ENCODE measurements at places on chromosomes 4 and X.

DNA sequence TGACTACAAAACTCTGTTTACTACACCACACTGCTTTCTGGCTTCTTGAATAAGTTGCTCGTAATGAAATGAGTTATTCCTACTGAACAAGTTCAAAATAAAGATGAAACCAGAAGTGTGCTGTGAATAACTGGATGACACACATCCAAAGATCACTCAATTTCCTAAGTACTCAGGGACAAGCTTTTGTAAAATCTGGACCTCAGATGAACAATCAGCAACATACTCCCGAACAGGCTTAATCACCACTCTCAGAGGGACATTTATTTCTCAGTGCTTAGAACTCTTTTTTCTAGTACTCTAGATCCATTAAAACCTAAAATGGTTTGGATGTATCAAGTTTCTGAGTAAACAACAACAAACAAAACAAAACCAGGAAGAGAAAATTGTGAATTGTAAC, 61.5 kb upstream of the EXOC1L start:
- no peak for DNase-seq

DNA sequence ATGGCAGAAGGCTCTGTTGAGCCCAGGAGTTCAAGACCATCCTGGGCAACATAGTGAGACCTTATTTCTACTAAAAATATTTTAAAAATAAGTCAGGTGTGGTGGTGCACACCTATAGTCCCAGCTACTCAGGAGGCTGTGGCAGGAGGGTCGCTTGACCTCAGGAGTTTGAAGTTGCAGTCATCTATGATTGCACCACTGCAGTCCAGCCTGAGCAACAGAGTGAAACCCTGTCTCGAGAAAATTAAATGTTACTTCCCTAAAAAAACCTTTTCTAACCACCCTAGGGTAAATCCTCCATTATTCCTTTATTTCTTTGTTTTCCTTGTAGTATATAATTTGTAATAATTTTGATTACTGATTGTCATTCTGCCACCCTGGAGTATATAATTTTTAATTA, 7.9 kb downstream of the FAM200B start:
- no peak for DNase-seq

DNA sequence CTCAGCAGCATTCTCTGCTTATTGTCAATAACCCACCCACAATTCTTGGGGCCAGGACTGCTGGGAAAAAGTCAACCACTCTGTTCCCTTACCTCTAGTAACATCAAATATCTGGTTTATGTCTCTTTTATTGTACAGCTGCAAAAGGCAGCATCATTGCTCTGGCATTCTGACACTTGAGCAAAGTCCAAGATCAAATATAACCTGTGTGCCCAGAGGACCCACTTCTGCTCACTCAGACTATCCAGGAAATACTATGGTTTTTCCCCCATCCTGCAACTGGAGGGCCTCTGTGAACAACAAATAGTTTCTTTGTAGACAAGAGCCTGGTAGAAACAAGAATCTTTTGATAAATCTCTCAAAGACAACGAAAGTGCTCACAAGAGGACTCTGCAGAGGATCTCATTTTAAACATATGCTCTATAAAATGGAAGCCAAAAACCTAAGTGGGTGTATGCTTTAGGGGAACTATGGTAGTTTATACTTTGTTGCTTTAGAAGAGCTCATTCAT, 154.7 kb downstream of the RAB28 start:
- DNase-seq: no peak

GRCh38 chrX:43345166-43345565, 310.9 kb upstream of the MAOA start:
- DNase-seq: no peak

DNA sequence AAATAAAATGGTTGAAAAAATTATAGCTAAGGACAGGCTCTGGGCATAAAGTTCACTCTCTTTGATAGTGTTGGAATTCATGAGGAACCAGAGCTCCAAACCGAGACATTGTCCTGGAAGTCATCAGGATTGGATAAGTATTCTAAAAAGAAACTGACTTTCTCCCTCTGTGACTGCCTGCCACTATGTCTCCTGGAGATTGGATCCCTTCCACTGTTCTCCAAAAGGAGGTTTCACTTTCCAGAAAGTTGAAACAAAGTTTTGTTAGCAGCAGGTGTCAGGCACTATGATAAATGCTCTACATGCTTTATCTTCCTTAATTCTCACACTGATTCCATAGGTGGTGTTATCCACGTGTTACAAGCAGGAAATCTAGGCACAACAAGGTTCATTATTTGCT, 16.8 kb downstream of the BANK1 start:
- DNase-seq: no peak

DNA sequence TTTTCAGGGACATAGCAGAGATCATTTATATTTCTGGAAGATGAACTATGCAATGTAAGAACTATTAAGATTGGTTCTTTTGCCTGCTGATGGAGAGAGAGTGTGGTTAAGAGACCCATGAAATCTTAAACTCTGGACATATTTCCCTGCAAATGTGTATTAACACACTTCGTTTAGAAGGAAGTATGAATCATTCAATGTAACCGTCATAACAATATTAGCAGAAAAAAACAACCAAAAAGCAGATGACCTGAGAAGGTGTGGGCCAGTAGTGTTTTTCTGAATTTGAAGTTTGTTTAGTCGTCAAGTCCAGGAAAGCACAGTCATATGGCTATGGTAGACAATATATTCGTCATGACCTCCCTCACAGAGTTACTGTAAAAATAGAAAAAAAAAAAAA, 2.5 kb upstream of the TMPRSS11D start:
- no peak for DNase-seq

GRCh38 chr4:140213749-140214148, 59.8 kb upstream of the MAML3 start:
- DNase-seq: no peak

DNA sequence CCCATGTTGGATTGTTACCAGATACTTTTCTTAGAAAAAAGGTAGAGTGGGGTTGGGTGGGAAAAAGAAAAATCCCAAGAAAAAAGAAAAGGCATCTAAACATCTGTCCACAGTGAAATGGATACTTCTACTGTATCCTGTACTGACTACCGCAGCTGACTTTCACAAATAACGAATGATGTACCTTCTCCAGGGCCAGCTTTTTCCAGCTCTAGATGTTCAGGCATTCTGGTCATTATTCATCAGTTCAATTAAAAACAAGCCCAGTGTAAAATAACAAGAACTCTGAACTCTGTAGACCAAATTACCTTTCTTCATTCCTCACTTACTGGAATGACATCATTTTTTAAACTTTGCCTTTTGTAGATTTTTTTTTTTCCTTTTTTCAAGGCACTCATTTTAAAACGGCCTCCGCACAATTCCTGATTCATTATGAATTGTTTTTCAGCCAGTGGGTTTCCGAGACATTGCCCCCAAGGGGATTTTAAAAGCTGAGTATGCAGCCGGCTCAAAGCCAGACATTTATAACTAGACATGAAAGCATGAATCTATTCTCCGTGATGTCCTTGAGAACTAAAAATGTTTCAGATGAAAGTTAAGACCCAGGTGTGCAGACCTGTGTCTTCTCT, 113.5 kb downstream of the PRKX start:
- no peak for DNase-seq

GRCh38 chrX:138756234-138756633, 44.7 kb upstream of the FGF13 start:
- no peak for DNase-seq

GRCh38 chr4:48633657-48634056, 143.6 kb downstream of the ZAR1 start:
- DNase-seq: no peak

DNA sequence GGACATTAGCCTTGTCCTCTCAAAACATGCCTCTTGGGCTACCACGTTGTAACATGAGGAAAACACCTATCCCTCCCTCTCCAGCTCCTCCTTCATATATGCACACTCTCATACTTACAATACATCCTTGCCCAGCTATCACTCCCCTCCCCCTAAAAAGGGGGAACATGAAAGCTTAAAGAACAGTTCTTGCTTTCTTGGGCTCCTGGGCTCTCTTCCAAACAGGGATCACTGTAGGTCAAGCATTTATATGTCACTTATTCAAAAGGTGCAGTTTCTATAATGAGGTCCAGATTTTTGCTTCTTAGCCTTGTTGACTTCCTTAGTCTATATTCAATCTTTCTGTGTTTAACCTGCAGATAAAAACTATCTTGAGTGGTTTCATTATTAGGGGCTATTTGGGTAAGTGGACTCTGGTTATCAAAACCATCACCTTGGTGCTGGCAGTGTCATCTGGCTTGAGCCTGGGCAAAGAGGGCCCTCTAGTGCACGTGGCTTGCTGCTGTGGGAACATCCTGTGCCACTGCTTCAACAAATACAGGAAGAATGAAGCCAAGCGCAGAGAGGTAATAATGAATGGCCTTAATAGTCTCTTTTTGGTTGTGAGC, 119.4 kb downstream of the AKAP4 start:
- DNase-seq: no peak

DNA sequence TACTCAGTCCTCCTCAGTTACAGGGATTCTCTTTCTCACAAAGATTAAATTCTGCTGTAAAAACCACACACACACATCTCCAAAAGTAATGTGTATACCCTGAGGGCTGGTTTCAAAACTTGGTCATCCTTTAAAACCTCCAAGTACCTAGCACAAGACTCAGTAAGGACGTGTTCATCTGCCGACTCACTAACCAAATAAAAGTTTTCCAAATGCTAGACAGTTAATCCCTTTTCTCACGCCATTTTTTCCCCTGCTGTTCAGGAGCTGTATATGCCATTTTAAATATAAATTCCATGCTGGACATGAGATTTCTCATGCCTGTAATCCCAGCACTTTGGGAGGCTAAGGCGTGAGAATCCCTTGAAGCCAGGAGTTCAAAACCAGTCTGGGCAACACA, 3.9 kb upstream of the SAT1 start:
- no peak for DNase-seq

DNA sequence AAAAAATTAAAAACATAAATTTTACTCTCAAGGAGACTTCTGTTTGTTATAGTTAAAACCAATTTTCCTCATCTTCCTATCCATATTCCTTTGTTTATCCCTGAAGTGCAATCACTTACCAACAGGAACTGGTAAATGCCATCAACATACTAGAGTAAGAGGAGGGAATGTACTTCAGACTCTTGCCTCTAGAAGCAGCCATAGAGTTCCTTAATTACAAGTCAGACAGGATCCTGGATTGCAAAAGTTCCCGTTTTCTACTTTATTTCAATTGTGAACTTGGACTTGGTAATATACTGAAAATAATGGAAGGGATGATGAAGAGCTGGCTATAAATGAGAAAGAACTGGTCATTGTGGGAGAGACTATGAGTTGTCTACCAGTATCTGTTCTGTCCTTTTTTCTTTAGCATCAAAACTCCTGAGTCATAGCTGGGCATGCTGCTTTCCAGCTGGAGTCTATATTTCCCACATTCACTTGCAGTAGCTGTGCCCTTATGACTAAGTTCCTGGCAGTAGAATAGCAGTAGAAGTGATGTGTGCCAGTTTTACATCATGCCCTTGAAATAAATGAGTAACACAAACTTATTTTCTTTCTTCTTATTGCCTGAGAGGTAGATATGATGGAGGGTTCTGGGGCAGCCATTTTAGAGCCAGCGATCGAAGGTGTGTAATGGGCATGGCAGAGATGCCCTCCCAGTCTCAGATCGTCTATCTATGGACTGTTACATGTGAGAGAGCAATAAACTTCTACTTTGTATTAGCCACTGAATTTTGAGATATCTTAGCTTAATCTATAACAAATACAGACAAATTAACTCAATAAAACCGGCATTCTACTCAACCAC, 26.8 kb upstream of the SPARCL1 start:
- no peak for DNase-seq

- no peak for DNase-seq
Measured at GRCh38 chrX:117120700-117121099, 657.9 kb upstream of the CT83 start.

DNA sequence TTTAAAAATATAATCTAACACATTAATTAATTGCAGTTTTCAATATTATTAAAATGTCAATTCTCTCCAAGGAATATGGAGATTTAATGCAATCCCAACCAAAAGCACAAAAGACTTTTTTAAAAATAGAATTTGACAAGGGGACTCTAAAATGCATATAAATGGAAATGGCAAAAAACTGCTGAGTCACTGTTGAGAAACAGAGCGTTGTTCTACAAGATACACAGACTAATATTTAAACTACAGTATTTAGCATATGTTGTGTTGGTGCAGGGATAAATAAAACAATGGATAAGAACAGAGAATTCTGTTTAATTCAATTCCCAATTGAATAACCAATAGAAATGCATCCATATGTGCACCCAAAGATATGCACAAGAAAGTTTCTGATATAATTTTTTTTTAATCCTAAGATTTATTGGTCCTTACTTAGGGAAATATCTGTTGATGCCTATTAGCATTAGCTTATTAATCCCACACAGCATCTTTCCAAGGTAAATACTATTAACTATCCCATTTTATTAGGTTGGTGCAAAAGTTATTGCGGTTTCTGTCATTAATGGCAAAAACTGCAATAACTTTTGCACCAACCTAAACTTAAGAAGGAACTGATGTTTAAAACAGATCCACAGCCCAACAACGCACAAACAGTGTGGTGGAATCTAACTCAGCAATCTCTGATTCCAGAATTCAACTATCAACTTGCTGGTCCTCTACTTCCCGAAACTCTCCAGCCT, 86.8 kb upstream of the VEGFC start:
- no peak for DNase-seq

DNA sequence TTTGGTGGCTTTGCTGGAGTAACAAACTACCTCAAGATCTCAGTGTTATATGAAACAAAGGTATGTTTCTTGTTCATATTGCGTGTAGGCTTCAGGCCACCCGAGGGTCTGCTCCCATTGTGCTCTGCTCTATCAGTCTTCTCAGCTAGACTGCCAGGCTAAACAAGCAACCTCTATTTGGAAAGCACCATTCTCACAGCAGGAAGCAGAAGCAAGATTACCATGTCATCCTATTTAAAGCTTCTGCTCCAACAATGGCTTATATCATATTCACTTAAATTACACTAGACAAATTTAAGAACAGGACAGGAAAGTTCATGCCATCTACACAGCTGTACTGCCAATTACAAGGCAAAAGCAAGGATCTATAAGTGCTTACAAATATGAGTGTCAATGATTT, 385.8 kb downstream of the PPARGC1A start:
- DNase-seq: no peak

GRCh38 chrX:367866-368265, 18.8 kb downstream of the PPP2R3B start:
- DNase-seq: no peak

DNA sequence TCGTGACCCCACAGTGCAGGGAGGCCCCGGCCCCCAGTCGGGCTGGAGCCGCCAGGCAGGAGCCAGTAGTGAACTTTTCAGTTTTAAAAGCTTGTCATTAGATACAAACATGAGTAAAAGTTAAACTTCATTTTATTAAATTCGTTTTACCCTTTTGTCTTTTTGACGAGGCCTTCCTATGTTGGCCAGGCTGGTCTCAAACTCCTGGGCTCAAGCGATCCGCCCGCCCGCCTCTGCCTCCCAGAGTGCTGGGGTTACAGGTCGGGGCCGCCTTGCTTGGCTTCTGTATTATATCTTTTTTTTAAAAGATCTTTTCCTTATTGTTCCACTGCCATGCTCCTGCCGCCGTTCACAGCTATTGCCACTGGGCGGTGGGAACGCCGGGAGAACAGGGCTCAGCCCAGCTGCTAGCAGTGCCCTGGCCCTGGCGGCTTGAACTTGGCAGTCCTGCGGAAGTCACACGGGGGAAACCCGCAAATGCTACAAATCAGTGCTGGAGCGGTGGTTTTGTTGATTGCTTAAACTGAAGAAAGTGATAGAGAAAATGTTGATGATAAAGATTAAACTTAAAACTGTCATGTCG, 968 bp upstream of the NELFA start:
- DNase-seq: no peak

All from omental fat pad (tissue), 4 donors.